ENCODE measurements at places on chromosomes 1 and 21.

- no peak for DNase-seq
These were observed 4.2 kb upstream of the SIM2 start for GRCh38 chr21:36694593-36695282.

DNA sequence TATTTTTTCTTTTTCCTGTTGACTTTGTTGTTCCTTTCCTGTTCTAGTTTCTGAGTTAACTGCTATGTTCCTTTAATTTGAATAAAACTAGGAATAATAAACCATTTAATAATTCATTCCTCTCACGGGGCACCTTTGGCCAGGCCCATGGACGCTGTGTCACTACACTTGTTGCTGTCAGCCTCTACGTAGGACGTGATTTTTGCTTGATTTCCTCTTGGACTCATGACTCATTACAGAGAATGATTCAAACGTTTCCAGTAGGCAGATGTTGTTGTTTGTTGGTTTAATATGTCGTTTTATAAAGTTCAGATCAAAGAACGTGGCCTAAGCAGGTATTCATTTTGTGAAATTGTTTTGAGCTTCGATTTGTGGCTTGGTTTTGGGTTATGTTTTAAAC lies 9.1 kb upstream of the SLC19A1 start:
- no peak for DNase-seq

DNA sequence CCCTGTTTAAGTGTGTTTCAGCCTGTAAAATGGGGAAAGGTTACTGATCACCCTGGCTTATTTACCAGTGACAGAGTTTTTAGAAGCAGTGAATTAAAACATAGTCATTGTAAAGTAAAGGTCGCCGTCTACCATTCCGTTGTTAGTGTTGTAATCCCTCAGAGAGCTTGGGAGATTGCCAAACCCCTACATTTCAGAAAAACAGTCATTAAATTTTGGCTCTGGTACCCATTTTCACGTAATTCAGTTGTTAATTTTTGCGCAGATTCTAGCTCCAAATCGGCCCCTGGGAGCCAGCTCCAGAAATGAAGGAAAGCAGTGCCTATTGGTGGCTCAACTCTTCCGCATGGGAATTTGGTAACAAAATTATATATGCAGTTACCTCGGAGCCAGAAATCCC lies 127.7 kb upstream of the AJAP1 start:
- DNase-seq = no peak

- DNase-seq = no peak
These were observed 113.6 kb upstream of the GRIK3 start for GRCh38 chr1:37147906-37148305.

- peak; percentile 16 for DNase-seq
These were observed 10.9 kb upstream of the IFI16 start for GRCh38 chr1:158998781-158999161.

GRCh38 chr1:98437011-98437410 lies 224.5 kb upstream of the SNX7 start:
- no peak for DNase-seq

- DNase-seq = no peak
These were observed 226.5 kb upstream of the CAMK1G start for GRCh38 chr1:209356976-209357377.

DNA sequence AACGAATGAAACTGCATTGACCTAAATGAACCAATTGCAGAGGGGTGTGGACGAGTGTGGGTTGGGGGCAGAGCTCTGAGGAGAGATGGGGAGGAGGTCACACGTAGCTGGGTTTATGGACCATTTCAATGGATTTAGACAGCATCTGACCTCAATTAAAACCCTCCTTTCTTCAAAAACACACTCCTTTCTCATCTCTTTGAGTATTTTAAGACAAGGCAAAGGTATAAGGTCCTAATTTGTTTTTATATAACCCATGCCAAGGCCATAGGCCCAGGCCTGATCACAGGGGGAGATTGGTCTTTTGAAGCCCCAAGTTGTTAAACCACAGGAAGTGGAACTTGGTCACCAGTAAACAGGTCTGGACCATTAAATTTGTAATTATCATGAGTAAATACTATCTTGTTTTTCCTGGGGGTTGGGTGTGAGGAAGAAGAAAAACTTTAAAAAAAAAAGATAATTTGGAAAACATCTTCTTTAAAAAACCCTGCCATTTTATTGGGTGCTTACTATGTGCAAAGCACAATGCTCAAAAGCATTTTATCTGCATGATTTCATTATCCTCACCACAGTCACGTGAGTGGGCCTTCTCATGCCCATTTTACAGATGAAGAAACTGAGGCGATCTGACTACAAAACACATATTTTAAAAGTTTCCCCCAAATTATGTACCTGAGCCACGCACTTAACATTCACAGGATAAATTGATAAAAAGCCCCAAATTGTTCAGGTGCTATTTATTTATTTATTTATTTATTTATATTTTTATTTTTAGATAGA lies 8.9 kb upstream of the INAVA start:
- DNase-seq = no peak

GRCh38 chr1:59949648-59950047 lies 23.1 kb upstream of the CYP2J2 start:
- no peak for DNase-seq

DNA sequence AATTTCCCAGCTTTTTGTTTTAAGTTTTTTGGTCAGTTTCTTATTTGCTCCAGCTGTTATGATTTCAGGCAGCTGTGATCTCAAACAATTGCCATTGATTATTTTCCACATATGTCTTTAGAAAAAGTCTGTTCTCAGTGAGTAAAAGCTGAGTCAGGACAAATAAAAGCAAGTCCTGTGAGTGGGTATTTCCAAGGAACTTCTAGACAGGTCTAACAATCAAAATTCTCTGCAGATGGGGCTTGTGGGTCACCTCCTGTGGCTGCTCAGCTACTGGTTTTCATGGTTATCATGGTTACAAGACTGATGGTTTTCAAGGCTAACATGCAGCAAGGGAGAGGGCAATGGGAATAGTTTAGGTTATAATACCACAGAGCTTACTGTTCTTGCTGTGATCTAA lies 585.7 kb downstream of the LMO4 start:
- no peak for DNase-seq

- DNase-seq = peak; percentile 16
These were observed 26.5 kb upstream of the TSPEAR start for GRCh38 chr21:44737706-44738354.

- DNase-seq = no peak
These were observed 21.0 kb upstream of the IFFO2 start for GRCh38 chr1:18977428-18977827.

DNA sequence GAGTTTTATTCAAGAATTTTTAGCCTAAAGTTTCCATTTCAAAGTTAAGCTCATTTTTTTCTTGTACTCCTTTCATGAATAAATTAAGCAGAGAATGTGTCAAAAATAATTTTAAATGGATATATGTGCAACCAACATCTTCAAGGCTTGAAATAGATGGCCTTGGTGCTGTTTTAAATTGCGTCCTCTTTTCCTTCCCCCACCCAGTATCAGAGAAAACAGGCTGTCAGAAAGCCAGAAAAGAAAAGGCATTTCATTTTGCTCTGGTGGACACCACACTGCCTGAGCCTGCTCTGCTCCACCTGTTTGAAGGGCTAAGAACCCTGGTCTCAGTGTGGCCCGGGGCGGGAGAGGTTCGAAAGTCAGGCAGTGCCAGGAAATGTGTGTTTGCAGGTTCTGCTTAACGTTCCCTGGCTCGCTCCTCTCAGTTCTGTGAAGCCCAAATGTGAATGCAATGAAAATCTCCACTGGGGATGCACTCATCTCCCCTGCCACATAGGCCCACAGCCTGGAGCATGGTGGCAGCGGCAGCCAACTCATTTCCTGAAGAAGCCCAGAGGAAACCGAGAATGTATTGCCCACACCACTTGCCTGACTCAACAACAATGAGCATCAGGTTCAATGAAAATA lies 134.4 kb downstream of the SDCCAG8 start:
- DNase-seq = no peak

- no peak for DNase-seq
These were observed 247.3 kb downstream of the FOXD2 start for GRCh38 chr1:47684964-47685762.

GRCh38 chr1:7285856-7286454 lies 485.1 kb upstream of the VAMP3 start:
- no peak for DNase-seq

- DNase-seq = no peak
These were observed 1.0 kb downstream of the CCDC24 start for GRCh38 chr1:43992232-43992995.

- no peak for DNase-seq
These were observed 7.7 kb downstream of the AIM2 start for GRCh38 chr1:159068886-159069285.

- no peak for DNase-seq
These were observed 299.7 kb downstream of the OLFM3 start for GRCh38 chr1:101697072-101697471.

GRCh38 chr1:16484931-16485330 lies 29.2 kb downstream of the RNU1-1 start:
- no peak for DNase-seq

GRCh38 chr1:18204575-18204974 lies 97.0 kb downstream of the IGSF21 start:
- DNase-seq = no peak

DNA sequence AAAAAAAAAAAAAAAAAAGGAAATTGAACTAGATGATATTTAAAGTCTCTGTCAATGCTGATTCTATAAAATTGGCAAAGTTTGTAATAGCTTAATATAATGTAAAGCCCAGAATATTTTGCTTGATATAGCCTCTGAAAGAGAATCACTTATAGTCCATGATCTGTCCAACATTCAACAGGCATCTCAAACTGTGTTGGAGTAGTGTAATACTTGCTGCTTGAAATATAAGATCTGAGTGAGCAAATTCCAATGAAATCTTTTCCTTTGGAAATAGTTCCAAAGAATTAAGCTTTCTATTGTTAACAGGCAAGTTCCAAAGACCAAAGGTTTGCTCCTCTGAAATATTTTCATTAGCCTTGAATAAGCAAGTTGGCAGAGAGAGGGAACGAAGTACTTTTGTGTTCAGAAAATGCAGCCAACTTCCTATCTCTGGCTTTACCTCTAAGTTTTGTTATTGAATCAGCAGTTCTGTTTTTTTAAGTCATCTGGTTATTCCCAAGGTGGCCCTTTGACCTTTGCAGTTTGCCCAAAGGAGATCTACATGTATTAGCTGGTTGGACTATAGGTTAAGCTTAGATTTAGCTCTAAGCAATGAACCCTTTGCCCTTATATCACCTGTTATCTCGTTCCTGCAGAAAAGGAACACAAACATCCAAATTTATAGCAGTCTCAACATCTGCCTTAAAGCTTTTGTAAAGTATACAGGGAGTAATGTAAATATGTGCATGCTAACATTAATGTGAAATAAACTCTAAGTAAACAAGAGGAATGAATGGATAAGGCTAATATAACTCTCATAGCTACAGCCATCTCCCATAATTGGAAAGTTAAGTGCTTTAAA lies 24.4 kb upstream of the CEP350 start:
- DNase-seq = no peak
